ENCODE measurements at places on chromosomes 2 and 18.

DNA sequence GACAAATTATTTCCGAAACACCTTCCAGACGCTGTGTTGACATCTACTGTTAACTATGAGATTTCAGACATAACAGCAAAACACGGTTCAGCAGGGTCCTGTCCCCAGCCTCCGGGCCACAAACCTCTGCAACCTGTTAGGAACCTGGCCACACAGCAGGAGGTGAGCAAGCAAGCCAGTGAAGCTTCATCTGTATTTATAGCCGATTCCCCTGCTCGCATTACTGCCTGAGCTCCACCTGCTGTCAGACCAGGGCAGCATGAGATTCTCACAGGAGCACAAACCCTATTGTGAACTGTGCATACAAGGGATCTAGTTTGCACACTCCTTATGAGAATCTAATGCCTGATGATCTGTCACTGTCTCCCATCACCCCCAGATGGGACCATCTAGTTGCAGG, 31.1 kb downstream of the NDUFA10 start:
- no peak for DNase-seq

DNA sequence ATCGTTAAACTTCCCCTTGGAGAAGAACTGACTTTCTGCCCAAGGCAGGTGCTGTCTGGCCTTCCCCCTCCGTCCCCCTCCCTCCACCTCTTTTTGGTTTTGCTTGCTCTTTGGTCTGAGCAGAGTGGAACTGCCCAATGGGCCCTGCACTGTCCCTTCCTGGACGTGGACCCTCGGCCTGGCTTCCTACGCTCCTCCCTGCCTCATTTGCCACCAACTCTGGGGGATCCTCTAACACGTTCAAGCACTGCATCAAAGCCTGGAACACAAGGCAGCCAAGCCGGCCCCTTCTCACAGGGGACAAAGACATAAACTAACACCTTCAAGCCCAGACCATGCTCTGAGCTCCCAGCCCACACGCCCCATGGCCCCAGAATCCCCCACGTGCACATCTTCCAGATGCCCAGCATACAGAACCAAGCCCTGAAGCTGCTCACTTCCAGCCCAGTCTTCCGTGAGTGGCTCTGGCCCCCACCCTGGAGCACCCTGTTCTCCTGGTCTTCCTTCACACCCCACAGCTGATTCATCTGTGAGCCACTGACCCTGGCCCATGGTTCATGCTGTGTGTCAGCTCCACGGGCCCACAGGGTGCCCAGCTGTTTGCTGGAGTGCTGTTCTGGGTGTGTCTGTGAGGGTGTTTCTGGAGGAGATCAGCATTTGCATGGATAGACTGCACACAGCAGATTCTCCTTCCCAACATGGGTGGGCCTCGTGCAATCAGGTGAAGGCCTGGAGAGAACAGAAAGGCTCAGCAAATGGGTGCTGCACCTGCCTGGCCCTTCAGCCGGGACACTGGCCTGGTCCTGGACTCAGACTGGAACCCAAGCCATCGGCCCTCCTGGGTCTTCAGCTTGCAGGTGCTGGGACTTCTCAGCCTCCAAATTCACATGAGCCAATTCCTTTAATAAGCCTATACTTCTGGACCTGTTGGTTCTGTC, 247.1 kb upstream of the SALL3 start:
- DNase-seq, result no peak

GRCh38 chr2:128317181-128317898, 1.3 kb downstream of the HS6ST1 start:
- DNase-seq, result no peak

- no peak for DNase-seq
Observed at GRCh38 chr18:44974174-44974573, 293.5 kb downstream of the SETBP1 start.

DNA sequence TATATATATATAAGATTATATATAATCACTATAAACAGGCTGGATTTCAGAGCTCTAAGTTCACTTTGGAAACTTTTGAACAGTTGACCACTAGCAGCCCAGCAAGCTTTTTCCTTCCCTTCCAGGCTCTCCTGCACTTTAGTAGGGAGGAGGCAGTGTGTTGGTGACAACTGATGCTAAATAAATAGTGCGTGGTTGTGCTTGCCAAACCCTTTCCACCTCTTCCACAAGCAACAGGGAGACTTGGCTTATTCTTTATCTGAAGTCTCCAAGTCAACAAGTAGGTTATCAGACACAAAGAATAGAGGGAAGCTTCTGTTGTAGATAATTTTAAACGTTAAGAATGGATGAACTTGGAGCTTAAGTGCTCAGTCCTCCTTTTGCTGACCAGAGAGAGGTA, 408.2 kb upstream of the HNRNPA3 start:
- DNase-seq, result no peak

- DNase-seq, result no peak
Observed at GRCh38 chr2:38091760-38092159, 15.8 kb upstream of the CYP1B1 start.

DNA sequence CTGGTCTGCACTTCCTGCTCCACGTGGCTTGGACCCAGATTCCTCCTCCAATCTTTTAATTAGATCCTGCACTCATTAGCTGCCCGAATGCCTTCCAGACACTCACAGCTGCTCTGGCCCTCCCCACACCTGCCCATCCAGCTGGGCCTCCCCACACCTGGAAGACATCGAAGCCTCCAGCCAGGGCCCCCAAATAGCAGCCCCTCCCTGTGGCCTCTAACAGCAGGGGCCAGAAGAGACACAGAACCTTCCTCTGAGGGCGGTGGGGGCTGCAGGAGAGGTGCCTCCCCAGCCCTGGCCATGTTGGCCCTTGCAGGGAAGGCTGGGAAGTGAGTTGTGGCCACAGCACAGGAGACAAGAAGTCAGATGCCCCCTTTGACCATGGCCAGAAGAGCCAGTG, 252.8 kb downstream of the DYSF start:
- DNase-seq, result no peak

- DNase-seq, result no peak
Observed at GRCh38 chr2:43100362-43100882, 126.0 kb downstream of the ZFP36L2 start.

- DNase-seq, result peak; percentile 81
Observed at GRCh38 chr2:219119422-219120043, 41.1 kb downstream of the NHEJ1 start.

DNA sequence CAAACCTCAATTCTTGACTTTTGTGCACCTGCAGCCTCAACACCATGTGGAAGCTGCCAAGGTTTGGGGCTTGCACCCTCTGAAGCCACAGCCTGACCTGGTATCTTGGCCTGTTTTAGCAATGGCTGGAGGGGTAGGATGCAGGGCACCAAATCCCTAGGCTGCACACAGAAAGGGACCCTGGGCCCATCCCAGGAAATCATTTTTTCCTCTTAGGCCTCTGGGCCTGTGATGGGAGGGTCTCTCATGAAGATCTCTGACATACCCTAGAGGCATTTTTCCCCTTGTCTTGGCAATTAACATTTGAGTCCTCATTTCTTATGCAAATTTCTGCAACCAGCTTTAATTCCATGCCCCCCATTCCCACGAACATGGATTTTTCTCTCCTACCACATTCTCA, 10.2 kb downstream of the IL18R1 start:
- DNase-seq, result no peak

DNA sequence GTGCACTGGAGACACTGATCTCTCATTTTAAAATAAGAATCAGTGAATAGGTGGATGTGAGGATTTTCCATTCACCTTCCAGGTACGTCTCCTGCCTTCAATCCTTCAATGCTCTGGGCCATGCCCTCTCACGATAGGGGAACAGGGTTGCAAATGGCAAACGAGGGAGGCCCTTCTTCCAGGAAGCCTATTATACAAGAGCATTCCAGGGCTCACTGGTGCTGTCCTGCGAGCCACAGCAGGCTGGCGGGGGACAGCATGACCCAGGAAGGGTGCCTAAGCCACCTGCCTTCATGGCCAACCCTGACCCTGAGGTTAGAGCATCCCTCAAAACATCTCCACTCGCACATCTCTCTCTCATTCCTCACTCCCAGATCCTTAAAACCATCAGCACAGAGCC, 20.6 kb upstream of the ID2 start:
- DNase-seq, result no peak

DNA sequence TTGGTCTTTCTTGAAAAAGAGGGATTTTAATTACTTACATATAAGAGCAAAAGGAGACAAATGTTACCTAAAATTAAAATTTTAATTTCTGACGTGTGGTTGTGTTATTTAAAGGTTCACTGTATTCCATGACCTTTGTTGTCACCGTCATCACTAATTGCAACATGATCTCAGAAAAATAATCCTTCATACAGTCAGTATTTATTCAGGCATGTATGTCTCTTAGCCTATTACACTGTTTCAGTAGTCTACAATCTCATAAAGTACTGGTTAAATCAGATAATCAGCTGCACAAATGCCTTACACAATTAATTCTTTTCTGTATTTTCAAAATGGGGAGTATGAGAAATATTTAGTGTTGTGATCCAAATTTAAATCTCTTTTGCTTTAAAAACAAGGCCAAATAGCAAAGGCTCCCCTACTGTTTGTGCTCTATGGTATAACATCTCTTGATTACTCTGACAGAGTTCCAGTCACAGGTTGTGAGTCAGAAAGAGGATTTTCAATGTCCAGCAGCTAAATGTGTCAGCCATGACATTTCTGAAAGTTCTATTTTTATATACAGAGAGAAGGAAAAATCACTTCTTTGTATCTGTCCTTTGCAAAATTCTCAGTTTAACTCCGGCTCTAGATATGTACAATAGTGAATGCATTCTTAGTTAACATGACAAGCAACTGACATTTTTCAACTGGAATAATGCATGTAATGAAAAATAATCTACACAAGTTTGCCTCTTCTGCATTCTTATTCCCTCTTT, 184.0 kb downstream of the FIGN start:
- DNase-seq, result no peak

- DNase-seq, result no peak
Observed at GRCh38 chr2:169160926-169161481, 91.6 kb downstream of the DHRS9 start.

GRCh38 chr2:239688840-239689239, 288.0 kb upstream of the HDAC4 start:
- DNase-seq, result no peak

- no peak for DNase-seq
Observed at GRCh38 chr2:44772669-44773378, 168.7 kb upstream of the SIX3 start.

Measured in glutamatergic neuron (in vitro differentiated cells).